NCI-H345 (cell line): ENCODE measurements at places on chromosomes 12 and 14.

DNA sequence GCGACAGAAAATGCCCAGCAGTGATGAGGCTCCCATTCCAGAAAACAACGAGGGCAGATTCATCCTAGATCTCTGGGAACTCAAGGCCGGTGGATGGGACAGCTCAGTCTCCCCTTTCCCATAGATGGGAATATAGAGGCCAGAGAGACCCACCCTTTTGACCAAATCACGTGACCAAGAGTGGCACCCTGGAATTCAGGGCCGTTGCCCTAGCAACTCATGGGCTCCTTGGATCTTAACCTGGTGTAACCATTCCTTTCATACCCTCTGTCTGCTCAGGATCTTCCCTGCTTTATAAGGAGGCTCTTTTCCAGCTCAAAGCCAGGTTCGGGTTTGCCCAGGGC, 8.4 kb upstream of the LRTM2 start:
- no peak for DNase-seq

DNA sequence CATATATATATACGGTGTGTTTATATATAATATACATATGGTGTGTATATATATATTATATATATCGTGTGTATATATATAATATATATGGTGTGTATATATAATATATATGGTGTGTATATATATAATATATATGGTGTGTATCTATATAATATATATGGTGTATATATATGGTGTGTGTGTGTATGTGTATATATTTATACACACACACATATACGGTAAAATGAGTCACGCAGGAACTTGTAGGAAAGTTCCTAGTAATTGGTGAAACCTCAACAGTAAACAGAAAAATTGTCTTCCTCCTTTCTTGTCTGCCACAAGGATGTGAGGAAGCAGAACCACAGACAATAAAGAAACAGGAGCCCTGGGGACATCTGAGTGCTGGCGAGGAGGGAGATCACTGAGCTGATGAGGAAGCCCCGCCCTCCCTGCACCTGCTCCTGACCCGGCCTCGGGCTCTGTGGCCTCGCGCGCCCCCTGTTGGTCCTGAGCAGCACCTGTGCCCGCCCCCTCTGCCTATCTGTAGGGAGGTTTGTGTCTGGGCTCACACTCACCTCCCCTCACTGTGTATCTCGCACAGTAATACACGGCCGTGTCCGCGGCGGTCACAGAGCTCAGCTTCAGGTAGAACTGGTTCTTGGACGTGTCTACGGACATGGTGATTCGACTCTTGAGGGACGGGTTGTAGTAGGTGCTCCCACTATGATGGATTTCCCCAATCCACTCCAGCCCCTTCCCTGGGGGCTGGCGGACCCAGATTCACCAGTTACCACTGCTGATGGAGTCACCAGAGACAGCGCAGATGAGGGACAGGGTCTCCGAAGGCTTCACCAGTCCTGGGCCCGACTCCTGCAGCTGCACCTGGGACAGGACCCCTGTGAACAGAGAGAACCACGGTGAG, 1079.4 kb downstream of the TMEM121 start:
- no peak for DNase-seq

DNA sequence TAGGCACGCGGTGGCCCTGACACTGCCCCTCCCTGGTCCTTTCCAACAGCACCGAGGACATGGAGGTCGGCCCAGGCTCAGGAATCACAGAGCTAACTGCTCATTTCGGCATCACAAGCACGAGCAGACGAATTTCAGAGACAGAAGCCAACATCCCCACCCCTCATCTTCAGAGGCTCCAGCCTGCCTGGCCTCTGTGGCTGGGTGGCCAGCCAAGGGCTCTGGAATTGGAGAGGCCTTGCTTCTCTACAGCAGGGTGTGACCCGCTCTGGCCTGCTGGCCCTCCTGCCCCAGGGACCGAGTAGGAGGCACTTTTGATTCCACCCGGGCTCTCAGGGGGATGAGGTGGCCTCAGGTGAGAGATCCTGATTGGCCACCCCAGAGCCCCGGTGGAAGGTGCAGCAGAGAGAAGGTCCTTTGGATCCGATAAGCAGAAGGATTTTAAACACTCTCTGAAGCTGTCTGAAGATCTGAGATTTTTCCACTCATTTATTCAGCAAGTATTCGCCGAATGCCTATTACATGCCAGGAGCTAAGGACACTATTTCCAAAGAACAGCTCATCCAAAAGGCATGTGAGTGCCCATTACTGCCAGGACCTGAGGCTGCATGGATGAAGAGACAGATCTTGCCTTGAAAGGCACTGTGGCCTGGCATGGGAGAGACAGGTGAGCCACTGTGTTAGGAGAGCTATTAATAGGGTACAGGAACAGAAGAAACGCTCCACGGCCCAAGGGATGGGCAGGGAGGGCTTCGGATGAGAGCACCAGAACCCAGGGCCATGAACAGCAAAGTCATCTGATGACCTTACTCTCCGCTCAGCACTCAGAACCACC, 10.2 kb downstream of the BAG5 start:
- DNase-seq, result no peak

DNA sequence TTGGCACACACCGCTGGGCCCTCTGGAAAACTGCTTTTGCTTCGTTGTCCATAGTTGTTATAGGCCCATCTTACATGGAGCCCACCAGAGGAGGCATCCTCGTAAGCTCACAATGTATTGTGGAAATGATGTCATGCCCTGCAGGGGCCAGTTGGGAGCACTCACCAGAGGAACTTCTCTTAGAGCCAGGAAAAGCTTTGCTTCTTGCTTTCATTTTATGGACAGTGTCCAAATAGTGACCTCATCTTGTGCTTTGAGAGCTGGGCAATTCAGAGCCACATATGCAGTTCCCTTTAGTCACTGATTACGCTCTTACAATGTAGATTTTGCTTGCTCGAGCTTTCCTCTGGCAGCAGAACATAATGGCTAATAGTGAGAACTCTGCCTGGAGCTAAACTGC, 275.6 kb downstream of the AACS start:
- DNase-seq, result no peak

DNA sequence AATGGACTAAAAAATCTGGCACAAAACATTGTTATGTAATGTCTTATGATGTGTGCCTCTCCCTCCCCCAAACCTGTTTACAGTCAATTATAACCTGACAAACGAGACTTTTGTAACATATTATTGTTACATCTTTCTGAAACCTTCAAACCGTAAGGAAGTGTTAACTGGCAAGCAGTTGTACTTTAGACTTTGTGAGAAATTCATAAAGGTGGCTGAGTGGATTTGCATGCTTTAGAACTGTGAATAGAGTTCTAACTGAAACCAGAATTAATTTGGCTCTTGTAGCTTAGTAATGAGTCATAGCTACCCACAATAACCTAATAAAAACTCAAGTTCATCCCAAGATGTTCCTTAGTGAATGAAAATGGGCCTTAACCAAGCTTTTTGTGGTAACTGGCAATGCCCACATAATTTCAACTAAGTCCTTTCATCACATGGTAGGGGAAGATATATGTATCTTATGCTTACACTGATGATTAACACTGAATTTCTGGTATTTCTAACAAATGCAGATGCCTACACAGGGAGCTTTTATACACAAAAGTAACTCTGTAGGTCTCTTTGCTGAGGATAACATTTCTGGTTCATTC, 29.7 kb downstream of the RAD9B start:
- no peak for DNase-seq

DNA sequence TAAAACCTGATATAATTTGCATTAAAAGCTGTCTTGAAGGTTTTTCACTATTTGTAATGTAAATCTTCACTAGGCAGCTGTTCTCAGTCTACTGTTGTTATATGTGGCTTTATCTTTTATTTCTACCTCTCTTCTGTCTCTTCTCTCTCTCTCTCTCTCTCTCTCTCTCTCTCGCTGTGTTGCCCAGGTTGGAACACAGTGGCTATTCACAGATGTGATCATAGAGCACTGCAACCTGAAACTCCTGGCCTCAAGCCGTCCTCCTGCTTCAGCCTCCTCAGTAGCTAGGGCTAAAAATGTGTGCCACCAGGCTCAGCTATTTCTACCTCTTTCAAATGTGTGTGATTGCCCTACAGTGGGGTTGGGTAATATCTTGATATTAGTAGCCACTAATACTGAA, 21.1 kb downstream of the FUT8 start:
- DNase-seq, result no peak

DNA sequence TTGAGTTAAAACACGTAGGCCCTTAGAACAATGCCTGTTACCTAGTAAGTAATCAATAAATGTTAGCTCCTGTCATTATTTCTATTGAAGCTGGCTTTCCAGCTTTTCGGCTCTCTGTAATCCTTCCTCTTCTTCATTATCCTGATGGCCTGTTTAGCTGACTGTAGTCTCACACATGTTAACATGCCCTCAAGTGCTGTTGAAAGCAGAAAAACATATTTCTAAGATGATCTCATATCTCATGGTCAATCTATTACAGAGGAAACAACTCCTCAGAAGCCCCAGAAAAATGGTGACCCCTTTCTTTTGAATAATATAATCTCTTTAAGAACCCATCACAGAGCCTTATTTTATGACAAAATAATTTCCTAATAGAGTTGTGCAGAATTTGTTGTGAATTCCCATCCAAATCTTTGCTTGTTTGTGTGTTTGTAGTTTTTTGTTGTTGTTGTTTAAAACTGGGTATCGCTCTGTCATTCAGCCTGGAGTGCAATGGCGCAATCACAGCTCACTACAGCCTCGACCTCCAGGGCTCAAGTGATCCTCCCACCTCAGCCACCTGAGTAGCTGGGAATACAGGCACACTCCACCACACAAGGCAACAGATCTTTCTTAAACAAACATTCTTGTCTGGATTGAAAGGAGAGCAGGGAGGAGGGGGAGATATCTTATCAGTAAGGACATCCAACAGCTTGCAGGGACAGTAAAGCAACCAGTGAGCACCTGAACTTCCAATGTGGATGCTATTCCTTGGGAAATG, 242.5 kb upstream of the CAND1 start:
- DNase-seq, result no peak

DNA sequence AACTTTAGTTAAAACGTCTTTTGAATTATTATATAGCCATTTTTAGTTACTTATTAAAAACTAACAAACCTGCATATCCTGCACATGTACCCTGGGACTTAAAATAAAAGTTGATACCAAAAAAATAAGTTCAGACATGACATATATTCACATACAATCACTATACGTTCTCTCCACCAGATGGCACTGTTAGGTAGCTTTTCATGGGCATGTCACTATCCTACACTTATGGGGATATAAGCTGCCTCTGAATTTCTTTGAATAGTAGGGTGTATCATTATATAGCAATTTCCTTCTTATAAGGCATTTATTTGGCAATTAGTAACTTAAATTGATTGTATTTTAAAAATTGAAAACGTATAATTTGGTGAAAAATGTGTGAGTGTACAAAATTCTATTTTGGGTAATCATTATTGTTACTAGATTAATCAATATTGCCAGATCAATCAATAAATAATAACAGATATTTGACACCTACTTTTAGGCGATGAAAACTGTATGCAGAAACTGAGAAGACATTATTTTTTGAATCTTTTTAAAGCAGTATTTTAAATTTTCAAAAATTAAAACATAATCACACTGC, 31.8 kb upstream of the OR10A7 start:
- peak; percentile 71 for DNase-seq

DNA sequence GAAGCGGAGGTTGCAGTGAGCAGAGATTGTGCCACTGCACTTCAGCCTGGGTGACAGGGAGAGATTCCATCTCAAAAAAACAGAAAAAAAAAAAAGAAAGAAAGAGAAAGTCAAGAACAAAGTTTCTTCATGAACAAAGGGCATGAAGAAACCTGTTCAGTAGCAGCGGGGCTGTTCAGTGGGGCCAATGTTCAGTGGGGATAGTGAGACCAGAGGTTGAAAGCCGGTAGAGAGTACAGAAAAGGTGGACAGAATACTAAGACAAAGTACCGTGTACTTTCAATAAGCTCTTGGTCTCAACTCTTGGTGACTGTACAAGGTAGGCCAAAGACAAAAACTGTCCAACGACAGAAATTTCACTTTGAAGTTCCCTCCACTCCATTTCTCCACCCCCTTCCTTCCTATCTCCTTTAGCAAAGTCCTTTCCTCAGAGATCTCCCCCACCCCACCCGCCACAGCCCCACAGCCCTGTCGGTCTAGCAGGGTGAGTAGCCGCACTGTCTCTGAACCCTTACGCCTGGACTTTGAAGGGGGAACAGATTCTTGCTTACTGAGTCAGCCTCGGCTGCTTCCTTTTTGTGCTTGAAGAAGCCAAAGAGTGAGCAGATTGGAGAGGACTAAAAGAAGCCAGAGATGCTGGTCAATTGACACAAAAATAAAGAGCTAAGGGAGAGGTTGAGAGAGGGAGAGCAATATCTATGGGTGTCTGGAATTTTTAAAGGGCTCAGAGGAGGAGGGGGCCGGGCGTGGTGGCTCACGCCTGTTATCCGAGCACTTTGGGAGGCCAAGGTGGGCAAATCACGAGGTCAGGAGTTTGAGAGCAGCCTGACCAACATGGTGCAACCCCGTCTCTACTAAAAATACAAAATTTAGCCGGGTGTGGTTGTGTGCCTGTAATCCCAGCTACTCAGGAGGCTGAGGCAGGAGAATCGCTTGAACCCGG, 44.2 kb upstream of the FOS start:
- no peak for DNase-seq

- no peak for DNase-seq
Measured at GRCh38 chr12:116630762-116631161, 71.6 kb downstream of the MAP1LC3B2 start.

- peak; percentile 48 for DNase-seq
Measured at GRCh38 chr14:89773644-89774316, 180.8 kb downstream of the EFCAB11 start.

GRCh38 chr14:76292561-76292960, 83.4 kb upstream of the ESRRB start:
- no peak for DNase-seq

- DNase-seq, result no peak
Measured at GRCh38 chr12:112350593-112351592, 31.3 kb downstream of the HECTD4 start.

DNA sequence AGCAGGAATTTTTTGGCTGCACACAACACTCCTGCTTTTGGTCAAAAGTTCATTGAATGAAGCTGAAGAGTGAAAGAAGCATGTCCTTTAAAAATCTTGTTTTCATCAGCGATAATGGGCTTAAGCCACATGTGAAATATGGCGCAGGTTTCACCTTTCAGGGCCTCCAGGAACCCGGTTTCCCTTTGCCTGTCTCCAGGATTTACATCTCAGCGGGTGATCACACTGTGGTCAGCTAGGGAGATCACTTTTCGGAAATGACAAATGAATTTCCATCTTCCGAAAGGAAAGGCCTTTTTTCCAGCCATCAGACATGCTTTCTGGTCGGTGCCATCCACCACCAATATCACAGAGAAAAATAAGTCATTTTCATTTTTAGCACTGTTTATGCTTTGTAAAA, 727.1 kb upstream of the TBX3 start:
- no peak for DNase-seq

DNA sequence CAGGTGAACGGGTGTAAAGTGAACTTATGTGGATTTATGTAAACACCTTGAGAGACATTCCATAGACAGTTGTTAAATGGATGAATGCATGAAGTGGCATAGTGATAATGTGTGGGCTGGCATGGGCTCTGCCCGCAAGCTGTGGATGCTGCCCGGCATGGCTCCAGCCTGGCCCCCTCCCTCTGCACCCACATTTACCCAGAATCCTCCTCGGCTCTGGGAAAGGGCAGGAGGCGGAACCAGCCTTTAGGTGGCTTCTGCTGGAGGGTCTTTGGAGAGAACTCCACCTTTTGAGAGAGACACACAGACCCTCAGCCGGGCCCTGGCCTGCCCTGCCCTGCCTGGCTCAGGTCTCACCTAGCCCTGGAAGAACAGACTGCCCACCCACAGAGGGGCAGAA, 18.7 kb downstream of the RASAL1 start:
- DNase-seq, result peak; percentile 89
